NCI-H748 treated with DMSO at 0.1 percent for 48 hours (cell line): ENCODE measurements at places on chromosomes 11 and 22.

DNA sequence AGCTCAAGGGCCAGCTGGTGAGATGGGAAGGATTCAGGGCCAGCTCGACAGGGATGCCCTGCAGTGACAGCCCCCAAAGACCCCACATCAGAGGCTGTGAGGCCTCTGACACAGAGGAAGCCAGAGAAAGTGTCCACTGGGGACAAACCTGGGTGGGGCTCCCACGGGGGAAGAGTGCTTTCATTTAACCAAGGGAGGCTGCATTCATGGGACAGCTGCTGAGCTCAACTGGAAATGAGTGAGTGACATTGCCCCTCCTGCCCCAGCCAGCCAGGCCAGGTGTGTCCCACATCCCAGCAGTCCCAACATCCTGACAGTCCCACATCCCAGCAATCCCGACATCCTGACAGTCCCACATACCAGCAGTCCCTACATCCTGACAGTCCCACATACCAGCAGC, 61.0 kb downstream of the DHCR7 start:
- no peak for DNase-seq

DNA sequence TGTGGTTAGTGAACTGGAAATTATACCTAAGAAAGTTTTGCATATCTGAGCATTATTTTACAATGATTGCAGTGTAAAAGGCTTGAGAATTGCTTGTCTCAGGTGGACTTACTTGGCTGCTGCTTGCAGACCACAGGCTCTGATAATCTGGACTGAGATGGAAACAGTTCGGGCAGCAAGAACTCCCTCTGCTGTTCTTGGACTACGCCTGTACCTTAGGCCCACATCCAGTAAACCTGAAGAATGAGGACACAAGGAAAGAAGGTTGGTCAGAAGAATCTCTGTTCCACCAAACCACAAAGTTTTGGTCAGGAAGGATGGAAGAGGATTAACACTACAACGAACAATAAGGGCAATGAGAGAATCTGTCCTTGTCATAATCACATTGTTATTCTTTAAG, 80.1 kb downstream of the C2CD3 start:
- no peak for DNase-seq

DNA sequence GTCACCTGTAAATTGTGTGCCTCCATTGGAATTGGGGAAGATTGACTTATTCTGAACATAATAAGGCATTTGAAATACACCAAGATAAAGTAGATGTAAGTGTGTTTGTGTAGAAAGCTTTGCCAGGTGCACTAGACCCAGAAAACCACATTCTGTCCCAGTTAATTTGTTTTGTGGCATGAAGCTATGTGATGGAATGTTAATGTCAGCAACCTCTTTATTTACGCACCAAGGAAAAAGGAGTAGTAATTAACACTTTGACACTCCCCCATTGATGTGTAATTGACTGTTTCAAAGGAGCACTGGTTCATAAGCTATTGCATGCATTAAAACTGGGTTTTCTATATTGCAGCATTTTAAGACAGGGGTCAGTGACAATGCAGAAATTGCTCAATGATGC, 14.3 kb downstream of the EIF3M start:
- DNase-seq: no peak

- DNase-seq: no peak
Observed at GRCh38 chr11:108494182-108494581, 4.0 kb downstream of the POGLUT3 start.

- no peak for DNase-seq
Observed at GRCh38 chr22:36467042-36467810, 14.2 kb downstream of the TXN2 start.

GRCh38 chr11:8021920-8022319, 34.8 kb downstream of the EIF3F start:
- DNase-seq: no peak

DNA sequence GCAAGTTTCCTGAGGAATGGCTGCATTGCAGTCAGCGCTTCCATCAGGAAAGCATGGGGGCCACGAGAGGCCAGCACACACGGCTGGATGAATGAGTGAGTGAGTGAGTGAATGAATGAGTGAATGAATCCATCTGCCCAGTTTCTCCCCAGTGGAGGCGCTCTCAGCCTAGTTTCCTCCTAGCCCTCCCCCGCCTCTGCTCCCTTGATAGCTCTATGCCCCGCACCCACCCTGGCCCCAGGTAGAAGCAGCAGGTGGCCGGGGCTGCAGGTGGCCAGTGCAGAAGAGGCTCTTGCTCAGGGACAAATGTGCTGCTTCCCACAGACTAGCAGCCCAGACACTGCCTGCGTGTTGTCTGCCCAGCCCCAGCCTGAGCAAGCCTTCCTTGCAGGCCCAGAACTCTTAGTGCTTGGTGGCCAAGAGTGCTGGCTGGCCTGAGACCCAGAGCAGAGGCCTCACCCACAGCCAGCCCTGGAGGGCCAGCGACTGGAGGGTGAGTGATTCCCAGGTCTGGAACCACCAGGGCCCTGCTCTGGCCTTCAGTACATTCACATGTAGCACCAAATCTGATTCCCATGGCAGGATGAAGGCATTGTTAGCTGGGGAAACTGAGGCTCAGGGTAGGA, 31.1 kb upstream of the PDGFB start:
- DNase-seq: no peak

DNA sequence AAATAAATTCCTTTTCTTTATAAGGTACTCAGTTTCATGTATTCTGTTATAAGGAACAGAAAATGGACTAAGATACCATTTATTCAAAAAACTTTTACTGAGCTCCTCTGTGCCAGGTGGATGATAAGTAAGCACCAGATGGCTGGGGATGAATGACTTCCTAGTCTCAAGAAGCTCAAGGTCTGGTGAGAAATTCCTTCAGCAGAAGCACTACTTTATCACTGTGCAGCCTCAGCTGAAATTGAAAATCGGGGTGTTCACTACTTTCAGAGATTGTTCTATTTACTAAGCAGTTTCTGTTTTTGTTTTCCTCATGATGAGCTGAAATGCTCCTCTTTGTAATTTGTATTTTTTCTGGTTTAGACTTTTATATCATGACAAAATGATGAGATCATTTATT, 7.8 kb downstream of the LDHAL6A start:
- DNase-seq: no peak

- no peak for DNase-seq
Observed at GRCh38 chr11:111324277-111324720, 26.0 kb downstream of the POU2AF3 start.

GRCh38 chr11:60863550-60864521, 3.5 kb upstream of the ZP1 start:
- no peak for DNase-seq

DNA sequence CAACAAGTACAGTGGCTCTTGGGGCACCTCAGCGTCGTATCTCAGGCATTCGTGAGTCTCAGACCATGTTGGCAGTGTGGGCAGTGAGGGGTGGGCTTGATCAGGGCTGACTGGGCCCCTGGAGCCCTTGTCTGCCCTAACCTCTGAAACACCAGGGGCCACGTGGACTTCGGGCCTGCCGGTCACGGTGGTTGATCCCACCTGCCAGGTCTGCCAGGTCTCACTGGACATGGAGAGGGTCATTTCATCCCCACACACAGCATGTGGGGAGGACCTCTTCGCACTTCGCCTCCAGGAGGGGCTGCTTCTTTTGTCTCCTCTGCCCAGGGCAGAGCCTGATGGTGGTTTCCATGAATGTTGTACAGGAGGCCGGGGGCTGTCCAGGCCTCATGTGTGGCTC, 77.1 kb downstream of the MPPED1 start:
- no peak for DNase-seq

DNA sequence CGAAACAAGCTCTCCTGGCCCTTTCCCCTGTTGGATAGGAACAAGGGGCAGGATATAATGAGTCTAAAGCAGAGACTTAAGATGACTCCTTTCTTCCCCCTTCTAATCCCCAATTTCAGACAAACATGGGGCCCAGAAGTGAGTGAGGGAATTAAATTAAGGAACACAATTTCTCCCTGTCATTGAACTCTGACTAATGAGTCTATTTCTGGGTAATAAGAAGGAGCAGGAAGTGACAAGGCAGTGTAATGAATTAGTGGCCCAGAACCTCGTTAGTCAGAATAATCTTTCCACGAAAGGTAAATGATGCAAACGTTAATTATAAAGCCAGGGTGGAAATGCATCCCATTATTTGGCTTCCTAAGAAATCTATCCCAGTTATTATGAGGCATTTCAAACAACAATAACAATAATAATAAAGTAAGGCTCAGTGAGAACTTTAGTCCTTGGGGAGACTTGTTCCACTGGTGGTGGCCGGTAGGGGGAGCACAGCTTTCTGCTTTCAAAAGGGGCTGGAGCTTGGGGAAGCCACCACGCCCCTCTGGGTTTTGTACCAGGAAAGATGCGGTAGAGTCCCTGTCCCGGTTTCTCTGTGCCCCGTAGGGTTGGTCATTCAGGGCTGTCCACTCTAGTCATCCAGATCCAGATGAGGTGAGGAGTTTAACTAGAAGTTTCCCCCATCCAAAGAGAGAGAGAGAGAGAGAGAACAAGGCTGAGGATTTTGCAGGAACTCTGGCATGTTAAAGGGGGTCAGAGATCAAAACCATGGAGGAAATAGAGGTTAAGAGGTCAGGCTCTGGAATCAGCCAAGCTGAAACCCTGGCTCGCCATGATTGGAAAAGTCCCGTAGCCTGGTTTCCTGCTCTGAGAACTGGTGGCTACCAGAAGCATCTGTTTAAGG, 298.3 kb downstream of the NTM start:
- no peak for DNase-seq

GRCh38 chr11:44972746-44973435, 22.2 kb upstream of the TP53I11 start:
- no peak for DNase-seq

DNA sequence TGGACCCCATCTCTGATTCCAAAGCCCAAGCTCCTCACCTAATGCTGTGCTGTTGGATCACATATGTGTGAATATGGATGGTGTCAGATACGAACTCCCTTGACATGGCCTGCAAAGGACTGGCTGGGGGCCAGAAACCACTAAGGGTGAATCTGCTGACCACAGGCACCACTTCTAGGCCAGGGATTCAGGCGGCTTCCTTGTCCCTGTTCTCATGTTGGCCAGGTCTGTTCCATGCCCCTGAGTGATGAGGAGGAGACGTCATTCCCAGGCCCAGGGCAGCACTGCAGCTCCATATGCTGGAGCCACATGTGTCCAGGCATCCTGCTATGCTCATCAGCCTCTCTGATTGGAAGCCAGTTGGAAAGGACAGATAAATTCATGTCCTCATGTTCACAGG, 130.0 kb upstream of the BDNF start:
- DNase-seq: no peak

- DNase-seq: no peak
Observed at GRCh38 chr22:43289976-43290721, 53.0 kb downstream of the SCUBE1 start.

- DNase-seq: no peak
Observed at GRCh38 chr11:64744544-64745188, 724 bp upstream of the RASGRP2 start.

- no peak for DNase-seq
Observed at GRCh38 chr11:17573526-17573925, 26.5 kb downstream of the OTOG start.

DNA sequence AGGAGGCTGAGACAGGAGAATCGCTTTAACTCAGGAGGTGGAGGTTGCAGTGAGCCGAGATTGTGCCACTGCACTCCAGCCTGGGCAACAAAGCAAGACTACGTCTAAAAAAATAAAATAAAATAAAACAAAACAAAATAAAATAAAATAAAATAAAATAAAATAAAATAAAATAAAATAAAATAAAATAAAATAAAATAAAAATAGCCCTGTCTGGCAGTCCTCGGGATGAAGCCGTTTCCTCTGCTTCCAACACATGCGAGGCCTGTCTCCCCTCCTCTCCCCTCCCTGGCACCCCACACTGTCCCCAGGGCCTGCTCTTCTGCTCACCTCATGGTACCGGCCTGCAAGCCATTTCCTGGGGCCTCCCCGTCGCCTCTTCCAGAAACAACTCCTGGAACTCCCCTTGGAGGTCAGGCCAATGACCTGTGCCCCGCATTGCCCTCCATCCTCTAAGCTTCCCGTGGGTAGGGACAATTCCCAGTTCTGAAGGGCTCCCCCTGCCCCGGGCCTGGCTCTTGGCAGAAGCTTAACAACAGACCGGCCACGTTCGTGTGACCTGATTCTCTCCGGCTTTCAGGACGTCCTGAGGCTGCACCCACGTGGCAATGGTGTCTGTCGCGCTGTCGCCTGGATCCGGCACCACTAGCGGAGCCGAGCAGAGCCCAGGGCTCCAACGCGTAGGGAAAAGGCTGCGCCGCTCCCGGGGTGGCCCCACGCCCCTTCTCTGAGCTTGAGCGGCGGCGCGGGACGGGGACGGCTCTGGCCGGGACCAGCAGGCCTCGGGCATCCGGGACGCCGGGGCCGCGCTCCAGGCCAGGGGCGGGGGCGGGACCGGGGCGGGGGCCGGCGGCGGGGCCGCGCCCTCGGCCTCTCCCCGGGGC, 456 bp upstream of the PARVB start:
- DNase-seq: no peak

- no peak for DNase-seq
Observed at GRCh38 chr11:100955318-100955717, 174.3 kb downstream of the PGR start.

DNA sequence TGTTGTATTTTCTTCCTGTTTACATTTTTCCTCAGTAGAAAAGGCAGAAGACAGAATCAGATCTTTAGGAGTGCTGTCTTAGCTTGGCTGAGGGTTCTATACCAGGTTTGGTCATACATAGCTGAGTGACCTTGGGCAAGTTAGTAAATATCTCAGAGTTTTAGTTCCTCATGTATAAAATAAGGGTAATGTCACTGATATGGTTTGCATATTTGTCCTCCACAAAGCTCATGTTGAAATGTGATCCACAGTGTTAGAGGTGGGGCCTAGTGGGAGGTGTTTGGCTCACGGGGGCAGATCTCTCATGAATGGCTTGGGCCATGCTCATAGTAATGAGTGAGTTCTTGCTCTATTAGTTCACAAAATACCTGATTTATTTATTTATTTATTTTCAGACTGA, 7.5 kb upstream of the HTR3A start:
- no peak for DNase-seq

GRCh38 chr11:73203322-73203721, 14.8 kb upstream of the P2RY2 start:
- DNase-seq: no peak

- DNase-seq: no peak
Observed at GRCh38 chr11:73177380-73177777, 35.3 kb upstream of the FCHSD2 start.

GRCh38 chr11:12058425-12059115, 50.1 kb upstream of the DKK3 start:
- DNase-seq: no peak

GRCh38 chr11:66014804-66015453, 3.1 kb downstream of the CST6 start:
- no peak for DNase-seq

- DNase-seq: no peak
Observed at GRCh38 chr11:95567685-95568084, 221.9 kb downstream of the FAM76B start.

- DNase-seq: no peak
Observed at GRCh38 chr11:2115308-2115707, 23.9 kb downstream of the IGF2 start.

- DNase-seq: no peak
Observed at GRCh38 chr11:17613983-17614382, 66.9 kb downstream of the OTOG start.
